Right renal cortex interstitium (tissue), 3 donors: ENCODE measurements at places on chromosomes 11 and 22.

GRCh38 chr22:46678785-46679700 is 58.9 kb downstream of the GRAMD4 start:
- DNase-seq, result no peak

DNA sequence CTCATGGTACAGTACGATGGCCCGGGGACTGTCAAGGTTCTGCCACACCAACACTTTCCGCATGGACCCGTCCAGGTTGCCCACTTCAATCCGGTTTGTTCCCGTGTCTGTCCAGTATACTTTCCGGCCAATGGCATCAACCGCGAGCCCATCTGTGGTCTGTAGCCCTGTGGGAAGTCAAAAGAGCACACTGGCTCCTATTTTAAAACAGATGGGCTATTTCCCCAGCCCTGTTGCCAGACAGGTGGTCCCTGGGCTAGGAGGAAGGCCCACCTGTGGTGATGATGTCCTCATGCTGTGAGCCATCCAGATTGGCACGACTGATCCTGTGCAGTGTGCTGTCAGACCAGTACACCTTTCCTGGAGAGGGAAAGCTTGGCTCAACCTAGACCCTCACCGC is 30.4 kb upstream of the CKAP5 start:
- no peak for DNase-seq

GRCh38 chr22:17990147-17990546 is 34.2 kb downstream of the MICAL3 start:
- DNase-seq, result no peak

GRCh38 chr11:120430146-120430545 is 81.4 kb upstream of the GRIK4 start:
- DNase-seq, result no peak

DNA sequence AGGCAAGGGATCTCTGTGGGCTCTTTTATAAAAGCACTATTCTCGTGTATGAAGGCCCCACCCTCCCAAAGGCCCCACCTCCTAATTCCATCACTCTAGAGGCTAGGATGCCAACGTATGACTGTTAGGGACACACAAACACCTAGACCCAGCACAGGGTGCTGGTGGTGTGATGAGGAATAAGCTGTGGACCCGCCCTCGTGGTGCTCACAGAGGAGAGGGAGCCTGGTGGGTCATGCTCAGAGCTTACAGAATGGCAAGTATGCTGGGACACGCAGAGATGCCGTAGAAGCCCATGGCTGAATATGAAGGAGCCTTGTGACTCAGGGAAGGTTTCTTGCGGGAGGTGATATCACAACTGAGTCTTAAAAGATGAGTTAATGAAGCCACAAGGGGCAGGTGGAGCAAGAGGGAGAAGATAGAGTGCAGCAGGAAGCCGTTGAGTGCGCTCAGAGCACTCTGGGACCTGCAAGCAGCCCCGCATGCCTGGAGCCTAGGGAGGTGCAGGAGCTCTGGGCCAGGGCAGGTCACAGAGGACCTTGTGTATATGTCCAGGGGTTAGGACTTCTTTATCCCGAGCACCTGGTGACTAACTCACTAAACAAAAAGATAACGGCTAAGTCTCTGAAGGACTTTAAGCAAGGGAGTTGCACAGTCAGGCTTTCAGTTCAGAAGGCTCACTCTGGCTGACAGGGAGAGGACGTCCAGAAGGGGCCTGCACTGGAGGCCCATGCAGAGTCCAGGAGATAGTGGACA is 160.9 kb downstream of the TRIM29 start:
- DNase-seq, result no peak

DNA sequence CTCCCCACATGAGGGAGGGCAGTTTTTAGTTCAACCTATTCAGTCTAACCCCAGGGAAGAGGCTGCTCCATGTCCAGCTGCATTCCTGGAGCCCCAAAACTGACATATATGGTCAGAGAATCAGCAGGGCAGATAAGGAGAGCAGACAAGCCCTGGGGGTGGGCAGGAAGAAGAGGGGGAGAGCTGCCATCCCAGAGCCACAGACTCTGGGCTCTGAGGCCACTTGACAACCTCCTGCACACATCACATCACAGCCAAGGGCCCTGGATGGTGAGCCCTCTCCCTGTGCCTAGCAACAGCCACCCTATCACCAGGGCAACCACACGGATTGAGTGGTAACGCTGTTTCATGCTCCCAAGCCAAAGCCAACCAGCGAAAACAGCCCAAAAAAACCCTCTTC is 3.1 kb downstream of the ARHGAP1 start:
- DNase-seq, result no peak

GRCh38 chr11:134634897-134635831 is 223.1 kb upstream of the B3GAT1 start:
- no peak for DNase-seq

DNA sequence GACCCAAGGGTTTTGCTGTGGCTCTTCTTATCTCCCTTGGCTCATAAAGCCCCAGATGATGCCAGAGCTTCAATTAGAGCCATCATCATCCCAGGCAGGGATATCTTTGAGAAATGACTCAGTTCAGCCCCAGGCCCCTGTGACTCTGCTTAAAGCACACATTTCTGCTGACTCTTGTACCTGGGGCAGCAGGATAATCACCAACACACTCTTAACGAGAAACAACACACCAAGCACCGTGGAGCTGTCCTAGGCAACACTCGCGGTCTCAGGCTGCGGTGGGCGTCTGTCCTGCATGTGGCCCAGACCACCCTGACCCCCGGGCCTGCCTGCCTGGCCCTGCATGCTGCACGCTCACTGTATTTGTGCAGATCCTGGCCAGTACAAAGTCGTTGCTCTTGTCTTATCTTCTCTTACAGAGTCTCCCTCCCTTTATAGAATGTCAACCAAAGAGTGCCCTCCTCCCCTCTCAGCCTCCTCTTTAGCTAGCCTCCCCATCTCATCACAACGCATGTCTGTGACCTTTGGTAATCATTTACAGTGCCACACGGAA is 114.2 kb upstream of the PARVA start:
- no peak for DNase-seq

DNA sequence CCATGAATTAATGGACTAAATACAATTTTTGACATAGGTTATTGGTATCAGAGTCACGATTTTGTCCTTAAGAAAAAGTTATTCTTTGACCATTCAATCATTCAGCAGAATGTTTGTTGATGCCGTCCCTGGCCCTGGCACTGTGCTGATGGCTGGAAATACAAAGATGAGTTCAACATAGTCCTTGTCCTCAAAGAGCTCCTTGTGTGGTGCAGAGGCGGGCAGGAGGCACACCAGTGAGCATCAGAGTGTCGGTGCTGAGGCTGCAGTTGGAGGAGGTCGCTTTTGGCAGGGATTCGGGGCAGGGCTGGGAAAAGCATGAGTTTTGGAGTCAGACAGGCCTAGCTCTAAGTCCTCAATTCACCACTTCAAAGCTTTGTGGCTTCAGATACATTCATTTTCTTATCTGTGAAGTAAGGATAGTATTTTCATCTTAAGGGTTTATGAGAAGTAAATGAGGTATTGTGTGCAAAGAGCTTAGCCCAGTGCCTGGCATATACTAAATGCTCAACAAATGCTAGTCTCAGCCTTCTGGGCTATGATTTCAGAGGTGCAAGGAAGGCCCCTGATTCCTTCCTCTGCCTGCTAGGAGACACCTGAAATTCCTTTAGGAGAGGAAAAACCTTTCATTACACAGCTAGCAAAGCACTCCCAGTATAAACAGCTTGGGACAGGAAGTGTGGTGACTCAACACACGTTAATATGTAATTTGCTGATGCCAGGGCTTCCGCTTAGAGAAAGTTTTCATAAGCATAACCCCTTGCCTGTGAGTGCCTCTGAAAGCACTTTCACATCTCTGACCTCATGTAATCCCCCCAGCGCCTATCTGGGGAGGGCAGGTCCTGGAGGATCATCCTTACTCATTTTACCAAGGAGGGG is 113.8 kb downstream of the NECTIN1 start:
- no peak for DNase-seq

DNA sequence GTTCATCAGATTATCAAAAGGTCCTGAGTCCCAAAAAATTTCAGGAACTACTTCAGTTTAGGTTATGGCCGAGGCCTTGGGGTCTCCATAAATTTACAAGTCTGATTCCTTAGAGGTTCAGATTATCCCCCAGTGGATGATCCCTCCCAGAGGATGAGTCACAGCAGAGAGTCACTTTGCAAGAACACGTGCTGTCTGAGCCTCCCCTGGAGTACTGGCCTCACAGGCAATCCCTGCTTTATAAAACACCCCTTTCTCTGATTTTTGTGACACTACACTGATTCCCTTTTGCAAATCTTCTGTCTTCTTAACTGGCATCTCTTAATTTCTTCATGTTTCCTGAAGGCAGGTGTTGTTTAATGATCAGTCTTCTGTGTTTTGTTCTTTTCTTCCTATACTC is 45.3 kb downstream of the CCDC34 start:
- DNase-seq, result no peak

DNA sequence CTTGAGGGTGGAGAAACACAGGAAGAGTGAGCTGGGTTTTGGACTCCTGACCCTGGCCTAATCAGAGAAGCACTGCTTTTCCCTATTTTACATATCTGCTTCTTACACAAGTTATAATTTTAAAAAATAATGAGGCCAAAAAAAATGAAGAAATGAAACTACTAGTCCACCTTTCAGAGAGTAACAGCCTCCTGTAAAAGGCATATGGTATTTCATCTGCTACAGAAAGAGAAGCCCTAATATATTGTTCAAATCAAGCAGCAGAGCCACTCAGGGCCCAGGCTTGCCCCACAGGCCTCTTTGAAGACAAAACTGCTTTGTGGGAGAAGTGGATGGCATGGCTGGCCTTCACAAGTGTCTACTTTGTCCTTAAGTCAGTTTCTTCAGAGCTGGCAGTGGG is 10.0 kb downstream of the DIXDC1 start:
- no peak for DNase-seq

- no peak for DNase-seq
These were observed 387.3 kb downstream of the AASDHPPT start for GRCh38 chr11:106464728-106465127.

DNA sequence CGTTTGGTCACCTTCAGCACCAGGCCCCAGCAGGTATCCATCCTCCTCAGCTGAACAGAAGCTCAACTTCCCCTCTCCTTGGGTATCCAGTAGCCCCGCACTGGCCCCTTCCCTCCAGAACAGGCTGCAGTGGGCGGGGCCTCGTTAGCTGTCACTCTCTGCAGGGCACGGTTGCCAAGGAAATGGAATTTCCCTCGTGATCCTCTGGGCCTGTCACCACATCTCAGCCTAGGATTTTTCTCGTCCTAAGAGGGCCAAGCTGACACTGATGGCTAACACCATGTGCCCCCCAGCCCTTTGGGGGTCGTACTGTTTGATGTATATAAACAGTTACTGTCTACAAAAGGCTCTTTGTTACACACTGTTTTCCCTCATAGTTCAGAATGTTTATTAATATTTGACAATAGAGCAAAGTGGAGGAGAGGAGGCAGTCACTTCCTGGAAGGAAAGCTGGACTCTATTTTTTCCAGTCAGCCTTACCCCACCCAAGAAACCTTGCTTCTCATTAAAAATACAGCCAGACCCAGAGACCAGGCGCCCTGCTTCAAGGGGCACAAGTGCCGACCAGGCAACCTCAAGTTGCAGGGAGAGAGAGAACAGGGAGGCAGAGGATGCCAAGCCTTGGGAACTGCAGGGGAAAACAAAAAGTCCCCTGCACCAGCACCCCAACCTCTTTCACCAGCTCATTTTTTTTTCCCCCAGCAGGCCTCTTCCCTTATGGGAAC is 44.5 kb downstream of the FEZ1 start:
- no peak for DNase-seq

DNA sequence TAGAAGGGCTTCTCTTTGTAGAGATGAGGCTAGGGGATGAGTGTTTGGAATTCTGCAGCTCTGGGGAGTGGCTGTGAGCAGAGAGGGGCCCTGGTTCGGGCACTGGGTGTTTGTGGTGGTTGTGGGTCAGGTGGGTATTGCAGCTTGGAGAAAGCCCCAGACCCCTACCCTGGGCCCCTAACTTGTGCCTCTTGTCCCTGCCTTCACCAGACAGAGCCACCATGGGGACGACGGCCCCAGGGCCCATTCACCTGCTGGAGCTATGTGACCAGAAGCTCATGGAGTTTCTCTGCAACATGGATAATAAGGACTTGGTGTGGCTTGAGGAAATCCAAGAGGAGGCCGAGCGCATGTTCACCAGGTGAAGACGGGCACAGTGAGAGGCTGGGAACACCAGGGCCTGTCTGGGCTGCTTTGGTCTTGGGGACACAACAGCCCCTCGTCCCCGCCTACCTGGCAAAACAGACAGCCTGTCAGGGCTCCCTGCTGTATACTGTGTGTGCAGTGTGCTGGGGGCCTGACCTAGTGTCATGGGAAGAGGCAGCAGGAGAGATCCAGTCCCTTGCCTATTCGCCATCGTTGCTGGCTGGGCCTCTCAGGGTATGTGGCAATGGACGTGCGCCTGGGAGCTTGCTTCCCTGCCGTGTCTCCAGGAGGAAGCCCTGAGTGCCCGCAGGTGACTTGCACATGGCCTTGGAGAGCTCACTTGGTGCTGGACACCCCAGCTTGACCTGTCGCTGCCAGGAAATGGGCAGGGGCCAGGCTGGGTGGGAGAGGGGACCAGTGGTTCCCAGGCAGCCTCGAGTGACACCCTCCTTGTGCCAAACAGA is 4.3 kb downstream of the INCENP start:
- no peak for DNase-seq

- no peak for DNase-seq
These were observed 6.9 kb downstream of the BCL9L start for GRCh38 chr11:118918686-118919280.

GRCh38 chr22:18970176-18970947 is 34.3 kb upstream of the PRODH start:
- DNase-seq, result no peak

DNA sequence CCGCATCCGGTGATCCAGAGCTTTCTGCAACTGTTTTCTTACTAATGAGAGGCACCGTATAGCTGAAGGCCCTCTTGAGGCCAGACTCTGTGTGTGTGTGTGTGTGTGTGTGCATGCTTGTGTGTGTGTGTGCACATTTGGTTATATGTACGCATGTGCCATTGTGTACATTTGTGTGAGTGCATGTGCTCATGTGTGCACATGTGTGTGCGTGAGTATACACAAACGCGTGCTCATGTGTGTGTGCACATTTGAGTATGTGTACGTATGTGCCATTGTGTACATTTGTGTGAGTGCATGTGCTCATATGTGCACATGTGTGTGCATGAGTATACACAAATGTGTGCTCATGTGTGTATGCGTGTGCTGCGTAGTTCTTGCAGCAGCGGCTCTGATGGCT is 12.3 kb upstream of the FGF19 start:
- no peak for DNase-seq

GRCh38 chr11:119511614-119512306 is 88.8 kb upstream of the THY1 start:
- DNase-seq, result no peak

DNA sequence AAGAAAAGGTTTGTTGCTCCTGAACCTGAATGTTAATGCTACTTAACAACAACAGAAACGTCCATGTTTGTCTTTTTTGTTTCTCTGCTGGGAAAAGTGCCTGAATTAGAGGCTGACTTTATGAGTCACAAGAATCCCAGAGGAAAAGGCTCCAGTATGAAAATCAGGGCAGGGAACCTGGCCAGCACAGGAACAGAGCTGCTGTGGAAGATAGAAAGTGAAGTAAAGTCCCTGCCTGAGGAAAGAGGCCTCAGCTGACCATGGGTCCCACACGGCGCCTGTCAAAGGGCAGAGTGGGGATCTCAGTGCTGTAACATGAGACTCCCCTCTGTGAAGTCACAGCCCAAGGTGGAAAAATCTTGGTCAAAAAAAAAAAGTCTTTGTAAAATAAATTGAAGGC is 632.3 kb upstream of the CCDC90B start:
- DNase-seq, result no peak
